NCI-H2081 treated with DMSO at 0.1 percent for 48 hours (cell line): ENCODE measurements at places on chromosomes 16 and 17.

- no peak for DNase-seq
Measured at GRCh38 chr17:31674305-31674704, 184.7 kb downstream of the COPRS start.

GRCh38 chr17:1604831-1605528, 23.7 kb downstream of the SLC43A2 start:
- no peak for DNase-seq

GRCh38 chr17:73427198-73427597, 115.4 kb upstream of the CDC42EP4 start:
- DNase-seq = peak; percentile 23

- no peak for DNase-seq
Measured at GRCh38 chr16:72182976-72183375, 11.0 kb upstream of the PMFBP1 start.

- no peak for DNase-seq
Measured at GRCh38 chr17:16282522-16282921, 65.5 kb downstream of the PIGL start.

DNA sequence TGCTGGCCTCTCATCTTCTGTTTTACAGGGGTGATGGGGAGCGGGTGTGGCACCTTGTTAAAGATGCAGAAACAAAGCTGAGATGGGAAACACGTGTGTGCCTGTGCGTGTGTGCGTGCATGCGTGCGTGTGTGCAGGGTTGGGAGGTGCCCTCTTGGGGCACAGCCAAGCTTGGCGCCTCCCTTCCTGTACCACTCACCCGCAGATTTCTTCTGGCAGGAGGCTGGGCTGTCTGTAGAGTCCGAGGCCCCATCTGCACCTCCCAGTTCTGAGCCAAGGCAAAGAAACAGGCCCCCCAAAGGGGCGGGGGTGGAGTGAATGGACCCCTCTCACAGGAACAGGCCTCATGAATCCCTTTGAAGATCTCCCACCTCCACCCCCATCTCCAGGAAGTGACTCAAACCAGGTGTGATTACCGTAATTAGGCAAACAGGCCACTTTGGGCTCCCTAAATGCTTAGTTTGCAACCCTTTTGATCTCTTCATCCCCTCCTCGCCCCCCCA, 20.9 kb downstream of the TNS4 start:
- DNase-seq = no peak

DNA sequence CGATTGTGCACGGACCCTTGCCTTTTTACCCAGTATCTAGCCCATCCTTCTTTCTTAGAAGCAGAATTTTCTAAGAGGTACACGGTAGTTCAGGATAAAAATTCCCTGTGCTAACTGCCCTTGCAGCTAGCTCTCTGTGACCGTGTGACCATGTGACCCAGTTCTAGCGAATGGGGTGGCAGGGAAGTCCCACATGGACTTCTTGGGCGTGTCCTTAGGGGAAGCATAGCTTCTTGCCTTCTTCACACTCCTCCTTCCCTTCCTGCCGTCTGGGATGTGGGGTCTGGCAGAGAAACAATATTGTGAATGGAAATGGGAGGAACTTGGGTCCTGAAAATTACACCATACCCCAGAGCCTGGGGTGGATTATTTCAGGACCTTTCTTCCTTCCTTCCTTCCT, 670.7 kb downstream of the MAF start:
- DNase-seq = no peak

DNA sequence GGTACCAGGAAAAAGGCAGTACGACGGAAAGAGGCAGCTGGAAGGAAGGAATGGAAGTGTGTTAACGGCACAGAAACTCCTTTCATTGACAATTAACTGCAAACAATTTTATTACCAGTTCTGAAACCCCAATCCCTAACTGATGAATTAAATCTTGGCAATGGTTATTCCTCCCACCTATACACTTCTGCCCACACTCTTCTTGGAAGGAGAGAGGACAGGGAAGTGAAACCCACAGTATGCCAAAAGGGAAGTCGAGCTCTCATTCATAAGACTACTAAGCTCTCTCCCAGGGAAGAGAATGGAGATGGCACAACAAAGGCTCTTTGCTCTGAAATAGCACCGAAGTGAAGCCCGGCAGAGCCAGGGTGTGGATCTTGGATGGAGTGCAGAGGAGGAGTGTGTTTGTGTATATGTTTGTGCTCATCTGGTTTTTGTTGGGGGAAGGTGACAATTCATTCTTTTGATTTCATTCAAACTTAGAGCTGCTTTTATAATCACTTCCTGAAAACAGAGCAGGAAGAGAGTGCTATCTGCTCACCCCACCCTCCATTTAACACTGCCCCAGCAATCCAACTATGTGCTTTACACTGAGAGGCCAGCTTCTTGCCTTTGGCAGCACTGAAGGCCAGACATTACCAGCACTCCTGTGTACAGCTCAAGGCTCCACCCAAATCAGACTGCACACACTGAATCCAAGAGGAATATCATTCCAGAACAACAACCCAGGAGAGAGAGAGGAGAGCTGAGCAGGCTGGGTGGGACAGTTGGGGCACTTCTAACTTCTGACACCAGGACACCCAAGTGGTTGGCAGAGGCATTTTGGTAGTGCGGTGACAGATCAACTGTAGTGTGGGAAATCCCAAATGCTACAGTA, 68.7 kb downstream of the HIC1 start:
- no peak for DNase-seq

DNA sequence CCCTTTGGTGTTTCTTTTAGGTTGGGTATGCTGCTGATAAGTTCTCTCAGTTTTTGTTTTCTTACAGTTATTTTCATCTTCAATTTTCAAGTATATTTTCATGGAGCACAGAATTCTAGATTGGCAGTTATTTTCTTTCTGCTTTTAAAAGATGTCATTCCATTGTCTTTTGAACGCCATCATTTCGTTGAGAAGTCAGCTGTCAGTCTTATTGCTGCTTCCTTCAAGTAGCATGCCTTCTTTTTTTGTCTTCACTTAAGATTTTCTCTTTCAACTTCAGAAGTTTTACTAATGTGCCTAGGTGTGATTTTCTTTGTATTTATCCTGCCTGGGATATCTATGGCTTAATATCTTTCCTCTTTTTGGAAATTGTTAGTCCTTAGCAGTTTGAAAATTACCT, 262.2 kb upstream of the PMFBP1 start:
- DNase-seq = no peak

GRCh38 chr17:67315865-67316264, 50.5 kb downstream of the PSMD12 start:
- DNase-seq = no peak
